NB4 (cell line): ENCODE measurements at places on chromosomes 1 and 21.
A peak's percentile ranks its signal among the peaks of the same experiment; 100 is the strongest.

DNA sequence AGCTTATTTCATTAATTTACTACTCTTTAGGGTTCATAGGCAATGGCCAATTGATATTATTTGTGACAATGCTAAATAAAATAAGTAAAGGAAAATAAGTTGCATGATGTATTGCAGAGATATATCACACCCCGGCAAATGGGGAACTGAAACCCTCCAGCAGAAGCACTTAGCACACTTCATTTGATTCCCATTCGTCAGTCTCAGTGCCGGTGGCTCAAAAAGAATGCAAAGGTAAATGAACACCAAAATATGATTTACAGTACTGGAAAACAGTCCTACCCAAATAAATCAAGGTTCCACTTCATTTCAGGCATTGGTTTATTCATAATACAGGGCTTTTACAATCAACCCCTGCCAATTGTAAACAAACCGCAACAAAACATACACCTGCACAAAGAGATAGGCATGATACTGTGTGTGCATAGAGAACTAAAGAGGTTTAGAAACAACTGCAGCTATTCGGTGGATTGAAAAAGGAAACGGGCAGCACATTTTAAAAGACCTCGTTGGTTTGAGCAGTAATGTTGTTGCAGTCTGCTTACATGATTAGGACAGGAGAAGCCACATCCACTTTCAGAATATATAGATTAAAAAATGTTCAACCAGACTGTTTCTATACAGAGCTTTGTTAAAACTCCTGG lies 1019.2 kb downstream of the TTLL7 start:
- DNase-seq, result peak; percentile 5

DNA sequence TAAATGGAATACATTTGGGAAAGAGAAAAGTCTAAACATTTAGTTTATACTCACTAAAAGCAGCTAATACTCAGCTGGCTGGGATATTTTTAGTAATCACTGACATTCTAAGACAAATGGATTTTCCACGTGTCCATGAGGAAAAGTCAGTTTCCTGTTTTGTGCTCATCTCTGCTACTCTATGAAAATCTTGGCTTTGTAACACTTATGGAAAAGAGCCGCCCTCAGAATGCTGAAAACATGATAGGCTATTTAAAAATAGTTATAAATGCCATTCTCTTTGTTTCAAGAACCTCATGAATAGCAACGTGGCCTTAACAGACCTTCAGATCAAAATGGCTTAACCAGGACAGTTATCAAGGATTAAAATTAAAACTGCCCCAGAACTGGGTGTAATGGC lies 29.9 kb downstream of the MRAP start:
- DNase-seq, result no peak

DNA sequence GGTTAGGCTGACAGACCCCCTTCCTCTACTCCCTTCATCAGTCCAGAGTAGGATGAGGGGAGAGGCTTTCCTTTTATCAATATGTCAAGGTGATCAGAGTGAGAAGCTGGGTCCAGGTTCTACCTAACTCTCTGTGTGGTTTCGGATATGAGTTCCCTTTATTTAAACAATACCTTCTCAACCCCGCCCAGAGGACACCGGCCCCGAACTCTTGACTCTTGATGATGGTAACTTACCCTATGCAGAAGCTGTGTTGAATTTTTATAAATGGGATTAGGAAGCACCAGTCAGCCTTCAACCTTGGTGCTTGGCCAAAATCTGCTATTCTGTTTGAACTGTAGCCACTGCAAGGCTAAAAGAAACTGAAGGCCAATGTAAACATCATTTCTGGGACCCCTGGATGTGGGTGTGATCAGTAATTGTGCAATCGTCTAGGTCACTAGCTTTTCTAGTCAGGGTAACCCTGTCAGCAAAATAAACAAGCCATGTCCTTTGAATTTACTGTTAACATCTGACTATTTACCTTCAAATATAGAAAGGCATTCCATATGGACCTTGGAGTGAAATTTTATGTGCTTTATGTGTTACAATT lies 398.3 kb downstream of the SEC16B start:
- no peak for DNase-seq

DNA sequence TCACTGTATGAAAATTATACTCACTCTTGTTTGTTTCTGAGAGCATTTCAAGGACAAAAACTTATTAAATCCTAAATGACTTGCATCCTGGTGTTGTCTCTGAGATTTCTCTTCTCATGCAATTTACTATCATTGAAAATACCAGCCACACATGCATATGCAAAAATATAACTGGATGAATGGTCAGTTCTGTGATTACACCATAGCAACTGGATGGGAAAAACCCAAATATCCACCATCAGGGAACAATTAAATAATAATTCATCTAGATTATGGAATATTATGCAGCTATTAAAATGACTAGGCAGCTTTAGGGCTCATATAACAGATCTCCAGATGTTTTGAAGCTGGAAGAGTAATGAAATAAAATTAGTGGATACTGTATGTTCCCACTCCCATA lies 11.6 kb upstream of the DSCAM start:
- DNase-seq, result no peak

DNA sequence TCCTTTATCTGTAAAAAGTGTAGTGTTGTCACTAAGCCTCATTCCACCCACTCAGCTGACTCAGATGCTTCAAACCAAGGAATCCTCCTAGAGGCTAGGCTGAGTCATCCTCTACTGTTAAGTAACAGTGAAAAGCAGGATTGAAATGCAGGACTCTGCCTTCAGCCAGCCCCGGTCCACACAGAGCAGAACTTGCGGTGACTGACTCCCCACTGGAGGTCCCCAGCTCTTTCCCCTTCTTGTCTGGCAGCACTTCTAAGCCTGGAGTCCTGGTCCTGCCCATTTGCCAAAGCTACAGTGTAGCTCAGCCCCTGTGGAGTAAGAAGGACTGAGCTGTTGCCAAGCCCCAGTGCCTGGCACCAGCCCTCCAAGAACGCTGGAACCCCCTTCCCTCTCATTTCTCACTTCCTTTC lies 1.7 kb downstream of the RAB7B start:
- peak; percentile 94 for DNase-seq

DNA sequence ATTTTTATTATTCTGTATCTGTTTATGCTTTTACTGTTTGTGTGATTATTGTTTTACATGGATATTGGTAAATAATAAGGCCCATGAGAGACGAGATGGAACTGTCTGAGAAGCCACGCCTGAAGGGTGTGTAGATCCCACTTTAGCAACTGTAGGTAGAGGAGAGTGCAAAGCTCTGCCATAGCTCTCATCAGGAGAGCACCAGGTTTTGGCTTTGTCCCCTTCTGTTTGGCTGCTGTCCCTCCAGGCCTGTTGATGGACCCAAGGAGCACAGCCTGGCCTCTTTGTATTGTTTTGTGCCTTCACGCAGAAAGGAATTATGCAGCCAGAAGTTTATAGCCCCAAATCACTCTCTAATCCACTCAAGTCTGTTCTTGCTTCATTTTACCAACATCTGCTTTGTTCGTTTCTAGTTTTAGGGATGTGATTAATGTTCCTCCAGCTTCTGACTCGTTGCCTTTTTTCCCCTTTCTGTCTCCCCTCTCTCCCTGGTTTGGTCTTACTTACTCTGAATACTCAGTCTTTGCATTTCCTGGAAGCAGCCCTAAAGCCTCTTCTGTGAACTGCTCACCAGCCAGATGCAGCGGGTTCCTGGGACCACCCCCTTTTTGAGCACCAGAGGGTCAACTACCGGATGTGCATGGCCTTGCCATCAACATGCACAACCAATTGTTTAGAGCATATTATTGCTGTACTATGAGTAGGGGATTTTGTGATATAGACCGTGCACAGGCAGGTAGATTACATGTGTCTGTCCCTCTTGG lies 127.3 kb downstream of the HHAT start:
- no peak for DNase-seq

DNA sequence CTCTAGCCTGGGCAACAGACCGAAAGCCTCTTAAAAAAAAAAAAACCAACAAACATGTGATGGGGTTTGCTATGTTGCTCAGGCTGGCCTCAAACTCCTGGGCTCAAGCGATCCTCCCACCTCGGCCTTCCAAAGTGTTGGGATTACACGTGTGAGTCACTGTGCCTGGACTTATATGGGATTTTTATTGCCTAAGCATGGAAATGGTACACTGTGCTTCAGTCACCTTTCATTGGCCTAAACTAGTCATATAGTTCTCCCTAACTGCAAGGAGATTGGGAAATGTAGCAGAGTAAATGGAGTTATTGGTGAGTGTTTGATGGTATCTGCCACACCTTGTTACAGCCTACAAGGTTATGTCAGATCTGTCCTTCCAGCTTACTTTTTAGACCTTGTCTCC lies 17.2 kb upstream of the MEF2D start:
- no peak for DNase-seq

- no peak for DNase-seq
These were observed 734.1 kb upstream of the ZP4 start for GRCh38 chr1:238624776-238625175.

GRCh38 chr1:12053752-12054548 lies 9.2 kb upstream of the TNFRSF8 start:
- DNase-seq, result no peak

GRCh38 chr21:31887391-31887841 lies 14.6 kb downstream of the HUNK start:
- no peak for DNase-seq

GRCh38 chr1:8903908-8904650 lies 25.6 kb upstream of the ENO1 start:
- DNase-seq, result no peak

- DNase-seq, result no peak
These were observed 15.2 kb downstream of the SSX2IP start for GRCh38 chr1:84675106-84675505.

DNA sequence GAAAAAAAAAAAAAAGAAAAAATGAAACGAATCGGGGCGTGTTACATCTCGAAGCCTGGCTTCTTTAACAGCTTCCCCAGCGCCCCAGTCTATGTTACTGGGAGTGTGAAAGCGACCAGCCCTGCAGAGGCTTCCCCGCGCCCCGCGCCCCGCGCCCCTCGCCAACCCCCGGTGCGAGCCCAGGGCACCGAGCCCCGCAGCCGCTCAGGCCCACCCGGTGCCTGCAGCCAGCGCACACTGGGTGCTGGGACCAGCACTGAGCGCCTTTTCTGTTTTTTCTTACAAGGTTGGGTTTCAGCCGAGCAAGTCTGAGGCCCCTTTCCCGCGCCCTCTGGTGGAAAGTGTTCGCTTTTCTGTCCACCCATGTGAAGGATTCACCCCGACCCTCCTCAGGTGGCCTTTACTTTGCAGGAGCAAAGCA lies 42.1 kb upstream of the ZNF496 start:
- DNase-seq, result peak; percentile 66

DNA sequence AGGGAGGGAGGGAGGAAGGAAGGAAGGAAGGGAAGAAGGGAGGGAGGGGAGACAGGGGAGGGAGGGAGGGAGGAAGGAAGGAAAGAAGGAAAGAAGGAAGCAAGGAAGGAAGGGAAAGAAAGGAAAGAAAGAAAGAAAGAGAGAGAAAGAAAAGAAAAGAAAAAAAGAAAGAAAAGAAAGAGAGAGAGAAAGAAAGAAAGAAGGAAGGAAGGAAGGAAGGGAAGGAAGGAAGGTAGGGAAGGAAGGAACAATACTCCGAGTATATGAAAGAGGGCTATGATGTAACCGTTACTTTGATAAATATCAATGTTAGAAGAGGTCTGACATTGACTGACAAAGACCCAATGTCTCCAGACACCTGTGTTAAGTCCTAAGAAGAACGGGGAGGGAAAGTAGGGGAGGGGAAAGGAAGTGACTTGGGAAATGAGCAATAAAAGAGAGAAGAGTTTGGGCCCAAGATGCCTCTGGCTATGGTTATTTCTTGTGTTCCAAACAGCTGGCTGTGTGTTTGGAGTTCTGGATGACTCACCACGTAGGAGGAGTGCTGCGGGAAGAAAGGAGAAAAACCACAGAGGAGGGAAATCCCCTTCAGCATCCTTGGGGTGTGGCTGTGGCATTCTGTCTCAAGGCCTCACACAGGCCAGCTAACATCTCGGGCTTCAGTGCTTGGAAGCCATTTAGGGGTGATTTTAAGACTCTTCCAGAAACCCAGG lies 37.0 kb upstream of the RXRG start:
- peak; percentile 36 for DNase-seq

- DNase-seq, result peak; percentile 39
These were observed 17.6 kb upstream of the PEX10 start for GRCh38 chr1:2429780-2430591.

- DNase-seq, result no peak
These were observed 60.1 kb downstream of the COL18A1 start for GRCh38 chr21:45465105-45465504.

GRCh38 chr1:87513255-87513654 lies 184.6 kb downstream of the LMO4 start:
- no peak for DNase-seq

- DNase-seq, result no peak
These were observed 332.6 kb downstream of the PBX1 start for GRCh38 chr1:164891615-164892014.

GRCh38 chr1:85314726-85315125 lies 38.3 kb upstream of the BCL10 start:
- no peak for DNase-seq

DNA sequence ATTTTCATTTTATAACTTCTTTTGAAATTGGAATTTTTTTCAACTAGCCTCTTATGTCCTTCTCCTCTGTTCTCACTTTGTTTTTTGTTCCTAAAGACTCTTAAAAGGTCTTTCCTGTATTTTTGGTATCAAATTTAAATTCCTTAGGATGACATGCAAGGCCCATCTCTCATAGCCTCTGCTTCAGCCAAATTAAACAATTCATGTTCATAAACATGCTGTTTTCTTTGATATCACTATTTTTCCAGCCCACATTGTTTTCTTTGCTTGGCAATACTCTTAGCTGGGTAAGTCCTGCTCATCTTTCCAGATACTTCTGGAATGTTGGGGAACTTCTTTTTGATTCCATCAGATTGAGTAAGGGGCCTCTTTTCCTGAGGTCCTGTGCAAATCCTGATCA lies 55.8 kb upstream of the GPR88 start:
- DNase-seq, result no peak

- DNase-seq, result no peak
These were observed 28.5 kb downstream of the SKI start for GRCh38 chr1:2256435-2257244.

DNA sequence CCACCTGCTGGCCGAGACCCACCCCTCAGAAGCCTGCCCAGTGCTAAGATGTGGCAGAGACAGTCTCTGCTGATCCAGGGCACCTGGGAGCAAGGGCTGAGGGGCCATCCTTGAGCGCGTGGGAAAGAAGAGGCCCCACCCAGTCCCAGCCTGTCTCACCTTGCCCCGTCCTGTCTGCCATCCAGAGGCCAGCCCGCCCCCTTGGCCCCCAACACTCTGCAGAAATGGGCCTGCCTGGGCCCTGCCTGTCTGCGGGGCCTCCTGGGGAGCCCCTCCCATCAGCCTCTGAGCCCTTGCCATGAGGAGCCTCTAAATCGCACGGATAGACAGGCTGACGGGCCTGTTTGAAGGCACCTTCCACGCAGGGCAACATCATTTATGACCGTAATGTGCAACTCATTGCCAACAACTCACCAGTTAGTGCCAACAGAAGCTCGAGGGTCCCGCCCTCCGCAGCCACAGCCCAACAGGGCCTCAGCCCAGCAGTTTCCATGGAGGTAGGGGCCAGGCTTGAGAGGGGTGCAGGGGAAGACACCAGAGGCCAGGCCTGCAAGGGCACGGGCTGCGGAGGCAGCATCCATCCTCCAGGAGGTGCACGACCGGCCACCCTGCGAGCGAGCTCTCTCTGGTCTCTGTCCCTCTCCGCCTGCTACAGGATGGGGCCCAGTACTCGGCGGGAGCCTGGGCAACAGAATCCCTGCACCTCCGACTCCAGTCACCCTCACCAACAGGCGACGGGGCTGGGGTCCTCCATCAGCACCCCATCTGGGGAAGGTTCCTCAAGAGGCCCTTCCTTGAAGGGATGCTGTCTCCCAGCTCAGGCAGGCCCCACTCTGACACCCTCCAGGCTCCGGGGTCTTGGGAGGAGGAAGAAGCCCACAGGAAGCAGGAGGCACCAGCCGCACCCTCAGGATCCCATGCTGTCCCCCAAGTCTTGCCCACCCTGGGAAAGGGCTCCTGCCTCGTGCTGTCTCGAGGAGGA lies 78.0 kb downstream of the MEGF6 start:
- peak; percentile 28 for DNase-seq
